ENCODE measurements at places on chromosomes 2 and 18. TPM values are rescaled to one million over a fixed set of nuclear protein-coding genes. Genes with fewer than 3 reads are reported as not detected.

GRCh38 chr2:100702438-100703109, 117.4 kb upstream of the NPAS2 start:
- no peak for DNase-seq

ADGRF3 gene
- 3.1 TPM for total RNA-seq

- no peak for DNase-seq
Measured at GRCh38 chr2:109428841-109429566, 184.8 kb downstream of the SEPTIN10 start.

DNA sequence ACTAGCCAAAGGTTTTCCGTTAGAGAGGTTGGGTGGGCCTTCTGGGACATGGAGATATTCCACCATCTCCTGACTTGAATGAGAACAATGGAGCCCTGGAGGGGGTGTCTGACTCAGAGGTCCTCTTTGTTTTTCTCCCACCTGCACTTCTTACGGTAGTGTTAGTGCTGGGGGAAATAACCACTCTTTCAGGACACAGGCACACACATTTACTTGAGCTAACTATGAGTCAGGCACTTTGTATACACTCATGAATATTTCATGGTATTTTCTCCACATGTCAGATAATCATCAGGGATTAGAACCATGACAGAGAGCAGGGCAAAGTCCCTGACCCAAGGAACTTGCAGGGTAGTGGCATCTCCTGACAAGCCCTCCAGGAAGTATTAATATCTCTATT, 439.1 kb downstream of the TSN start:
- DNase-seq, result no peak

AFF3 gene
- 1.4 TPM for total RNA-seq

DNA sequence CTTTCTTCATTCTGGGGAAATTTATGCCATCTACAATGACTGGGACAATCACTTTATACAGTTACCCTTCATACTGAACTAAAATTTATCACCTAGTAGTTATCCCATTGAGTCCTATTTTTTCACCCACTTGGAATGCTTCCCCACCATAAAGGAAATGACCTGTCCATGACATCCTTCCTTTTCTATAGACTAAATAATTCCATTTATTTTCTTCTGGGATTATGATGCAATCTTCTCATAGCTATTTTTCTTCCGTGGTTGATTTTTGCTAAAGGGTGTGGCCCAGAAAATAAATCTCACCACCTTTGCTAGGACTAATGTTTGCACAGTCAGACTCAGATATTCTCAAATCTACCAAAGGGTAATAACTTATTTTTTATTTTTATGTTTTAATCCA, 186.1 kb upstream of the NRXN1 start:
- DNase-seq, result no peak

DNA sequence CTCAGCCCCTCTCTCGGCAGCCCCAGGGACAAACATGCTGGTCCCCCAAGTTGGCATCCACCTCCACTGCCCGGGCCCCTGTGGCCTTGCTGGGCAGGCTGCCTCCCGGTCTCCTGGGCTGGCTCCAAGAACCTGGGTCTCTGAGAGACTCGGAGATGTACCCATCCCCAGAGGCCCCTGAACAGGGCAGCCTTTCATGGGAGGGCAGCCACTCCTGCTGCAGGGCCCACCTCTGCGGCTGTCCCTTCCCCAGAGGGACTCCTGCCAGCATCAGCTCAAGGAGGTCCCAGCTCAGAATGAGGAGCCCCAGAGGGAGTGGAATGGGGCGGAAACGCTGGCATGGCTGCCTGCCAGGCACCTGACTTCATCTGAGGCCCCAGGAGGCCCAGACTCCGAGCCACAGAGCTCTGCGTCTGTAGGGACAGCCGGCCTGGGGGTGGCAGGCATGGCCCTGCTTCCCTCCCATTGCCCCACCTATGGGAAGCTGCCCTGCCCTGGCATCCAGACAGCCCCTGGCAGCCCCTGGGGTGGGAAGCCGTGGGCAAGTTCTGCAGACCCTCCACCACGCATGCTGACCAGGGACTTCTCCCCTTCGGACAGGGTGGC, 857 bp upstream of the CROCC2 start:
- no peak for DNase-seq

DNA sequence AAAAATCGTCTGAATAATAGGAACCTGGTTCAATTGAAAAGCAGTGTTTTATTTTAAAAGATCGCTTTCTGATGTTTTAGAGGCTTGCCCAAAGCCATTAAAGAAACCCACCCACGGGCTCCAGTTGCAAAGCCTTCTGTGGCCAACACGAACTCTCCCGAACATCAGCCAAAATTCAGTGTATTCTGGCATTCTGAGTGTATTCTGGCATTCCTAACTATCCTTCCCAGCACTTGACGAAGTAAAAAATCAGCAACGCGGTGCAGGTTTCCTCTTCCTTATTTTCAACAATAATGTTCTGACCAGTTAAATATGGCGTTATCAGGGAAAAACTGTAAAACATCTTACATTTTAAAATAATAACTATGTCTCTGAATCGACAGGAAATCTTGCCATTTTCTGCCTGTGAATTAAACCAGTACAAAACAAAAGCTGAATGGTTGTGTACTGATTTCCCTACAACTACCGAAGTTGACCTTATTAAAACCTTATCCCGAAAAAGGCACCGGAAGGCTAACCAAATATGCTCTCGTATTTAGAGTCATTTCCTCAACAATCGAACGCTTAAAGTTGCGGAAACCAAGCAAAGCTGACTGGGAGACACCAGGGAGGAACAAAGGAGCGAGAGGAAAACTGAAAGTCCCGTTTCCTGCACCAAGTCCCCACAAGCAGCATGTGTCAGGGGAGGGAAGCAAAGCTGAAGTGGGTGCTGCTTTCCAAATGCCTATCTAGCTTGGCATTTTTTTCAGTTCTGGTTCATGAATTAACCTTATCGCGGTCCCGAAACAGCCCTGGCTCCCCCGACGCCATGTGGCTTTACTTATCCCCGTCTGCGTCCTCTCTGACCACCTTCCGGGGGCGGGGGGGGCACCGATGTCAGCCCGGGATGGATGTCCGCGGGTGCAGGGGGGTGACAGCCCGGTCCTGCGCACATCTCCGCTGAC, 44.3 kb downstream of the ZNF516 start:
- DNase-seq, result peak; percentile 7

WDR35 gene
- total RNA-seq, result 7.6 TPM

- no peak for DNase-seq
Measured at GRCh38 chr2:240991378-240992263, 6.8 kb upstream of the SNED1 start.

DNA sequence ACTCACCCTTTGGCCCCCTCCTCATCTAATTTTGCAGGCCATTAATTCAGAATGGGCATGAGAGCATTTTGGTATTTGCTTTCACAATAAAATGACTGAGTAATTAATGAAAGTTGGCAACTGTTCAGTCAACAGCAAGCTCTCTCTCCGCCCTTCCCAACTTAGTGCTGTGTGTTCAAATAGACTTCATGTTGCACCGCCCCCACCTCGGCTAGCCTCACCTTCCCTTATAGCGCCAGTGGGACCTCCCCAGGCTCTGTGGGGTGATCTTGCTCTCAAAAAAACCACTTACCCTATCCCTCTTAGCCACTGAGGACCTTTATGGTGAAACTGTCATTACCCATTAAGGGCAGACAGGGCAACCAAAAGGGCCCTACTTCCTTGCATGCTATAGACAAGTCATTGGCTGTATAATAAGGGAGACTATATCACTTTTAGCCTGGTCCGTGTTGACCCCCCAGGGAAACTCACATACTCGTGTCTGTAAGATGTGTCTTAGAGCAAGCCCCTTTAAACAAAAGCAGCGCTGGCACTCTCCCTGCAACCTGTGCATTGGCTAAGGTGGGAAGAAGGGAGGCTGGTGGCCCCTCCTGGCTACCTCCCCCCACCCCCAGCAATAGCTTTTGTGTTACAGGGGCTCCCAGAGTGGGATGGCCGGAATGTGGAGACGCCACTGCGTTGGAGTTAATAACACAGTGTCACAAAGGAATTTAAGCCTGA, 15.2 kb downstream of the EN1 start:
- no peak for DNase-seq

TFCP2L1 gene
- not detected for total RNA-seq

DNA sequence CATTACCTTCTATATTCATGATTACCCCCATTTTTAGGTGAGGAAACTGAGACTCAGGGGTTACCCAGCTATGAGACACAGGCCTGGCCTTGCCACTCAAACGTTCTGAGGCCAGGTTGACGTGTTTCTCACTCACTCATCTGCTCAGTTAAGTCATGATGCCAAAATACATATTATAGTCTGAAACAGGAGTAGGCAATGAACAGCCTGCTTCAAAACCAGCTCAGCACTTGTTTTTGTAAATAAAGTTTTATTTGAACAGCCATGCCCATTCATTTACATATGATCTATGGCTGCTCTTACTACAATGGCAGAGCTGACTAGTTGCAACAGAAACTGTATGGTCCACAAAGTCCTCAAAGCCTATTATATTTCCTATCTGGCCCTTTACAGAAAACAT, 74.1 kb upstream of the SMAD2 start:
- DNase-seq, result no peak

DNA sequence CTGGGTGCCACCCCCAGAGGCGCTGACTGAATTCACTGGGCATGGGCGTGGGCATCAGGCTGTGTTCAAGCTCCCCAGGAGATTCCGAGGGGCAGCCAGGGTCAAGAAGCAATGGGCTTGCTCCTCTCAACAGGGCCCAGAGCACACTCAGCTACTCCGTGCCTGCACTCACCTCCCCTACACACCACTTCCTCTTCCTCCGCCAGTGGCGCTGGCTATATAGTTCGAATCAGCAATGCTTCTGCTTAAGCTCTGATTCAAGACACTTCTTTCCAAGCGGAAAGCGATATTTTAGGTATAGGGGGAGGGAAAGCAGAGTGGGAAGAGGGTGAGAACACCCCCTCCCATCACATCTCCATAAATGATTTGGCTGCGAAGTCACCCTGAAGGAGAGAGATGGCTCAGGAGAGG, 42.1 kb downstream of the CRACDL start:
- DNase-seq, result no peak

- DNase-seq, result no peak
Measured at GRCh38 chr18:68467957-68468356, 247.0 kb downstream of the TMX3 start.

DNA sequence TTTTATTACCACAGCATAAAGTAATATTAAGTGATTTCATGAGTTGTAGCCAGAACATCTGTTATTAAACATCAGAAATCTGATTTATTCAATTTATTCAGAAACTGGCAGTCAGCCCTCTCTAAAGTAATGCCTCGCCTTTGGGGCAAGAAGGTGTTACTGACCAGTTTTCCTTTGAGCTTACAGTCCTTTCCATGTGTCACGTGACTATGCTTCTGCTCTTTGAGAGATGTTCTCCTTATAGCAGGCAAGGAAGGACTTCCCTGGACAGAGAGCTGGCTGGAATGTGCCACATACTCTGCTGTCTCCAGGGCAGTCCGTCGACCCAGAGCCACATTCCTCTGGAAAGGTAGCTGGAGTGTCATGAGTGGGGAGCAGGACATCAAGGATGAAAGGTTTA, 119.7 kb downstream of the RDH14 start:
- DNase-seq, result no peak

OSR1 gene
- total RNA-seq, result not detected

VRK2 gene
- total RNA-seq, result 20.5 TPM

EIF2AK3 gene
- total RNA-seq, result 22.5 TPM

DNA sequence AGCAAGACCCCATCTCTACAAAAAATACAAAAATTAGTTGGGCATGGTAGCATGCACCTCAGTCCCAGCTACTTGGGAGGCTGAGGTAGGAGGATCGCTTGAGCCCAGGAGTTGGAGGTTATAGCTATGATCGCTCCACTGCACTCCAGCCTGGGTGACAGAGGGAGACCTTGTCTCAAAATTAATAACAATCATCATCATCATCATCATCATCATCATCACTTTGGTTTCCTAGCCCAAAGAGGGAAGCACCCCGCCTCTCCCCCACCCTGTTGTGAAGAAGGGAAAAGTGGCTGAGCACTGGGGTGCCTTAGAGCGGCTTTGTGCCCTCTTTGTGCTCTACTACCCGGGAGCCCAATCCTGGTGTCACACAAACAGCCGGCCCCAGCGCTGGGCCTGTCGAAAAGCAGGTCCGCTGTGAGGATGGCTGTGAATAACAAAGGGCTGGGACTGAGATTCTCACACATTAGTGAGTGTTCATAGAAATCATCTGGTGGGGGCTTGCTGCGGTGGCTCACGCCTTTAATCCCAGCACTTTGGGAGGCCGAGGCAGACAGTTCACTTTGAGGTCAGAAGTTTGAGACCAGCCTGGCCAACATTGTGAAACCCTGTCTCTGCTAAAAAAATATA, 42.6 kb upstream of the ASXL2 start:
- no peak for DNase-seq

Data from activated T-helper 2 cell treated with anti-CD3 and anti-CD28 coated beads, Interferon-gamma antibody, Interleukin-2, Interleukin-4, amounts not matched to agents 10 μg/mL and 5 μg/mL and 100 μg/mL, durations not matched to agents 14 hours and 24 hours and 36 hours (primary cell).